ENCODE measurements at places on chromosomes 1 and 21. TPM values are rescaled to one million over a fixed set of nuclear protein-coding genes. Genes with fewer than 3 reads are reported as not detected.

GRCh38 chr1:248852481-248853405 lies 6.1 kb downstream of the ZNF692 start:
- DNase-seq: no peak

Gene NECTIN4
- not detected for total RNA-seq

DNA sequence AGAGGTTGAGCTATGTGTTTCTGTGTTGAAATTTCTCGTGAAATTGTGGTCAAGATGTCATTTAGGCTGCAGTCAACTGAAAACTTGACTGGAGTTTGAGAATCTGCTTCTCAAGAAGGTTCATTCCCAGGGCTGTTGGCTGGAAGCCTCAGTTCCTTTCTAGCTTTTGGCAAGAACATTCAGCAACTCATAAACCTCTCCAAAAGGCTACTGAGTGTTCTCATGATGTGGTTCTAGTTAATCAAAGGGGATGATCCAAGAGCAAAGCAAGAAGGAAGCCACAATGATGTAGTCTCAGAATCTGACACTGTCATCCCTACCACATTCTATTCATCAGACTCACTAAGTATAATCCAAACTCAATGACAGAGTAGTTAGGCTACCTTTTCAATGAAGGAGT lies 66.6 kb downstream of the SPATA6 start:
- DNase-seq: no peak

Gene FAM167B
- 6.1 TPM for total RNA-seq

Gene OR2M5
- not detected for total RNA-seq

Gene OR2M7
- not detected for total RNA-seq

Gene KIF17
- total RNA-seq: 0.68 TPM

Gene SEMA6C
- total RNA-seq: 6.3 TPM

Gene MAN1C1
- 26.0 TPM for total RNA-seq

GRCh38 chr1:19260211-19261138 lies 8.9 kb downstream of the MRTO4 start:
- DNase-seq: no peak

DNA sequence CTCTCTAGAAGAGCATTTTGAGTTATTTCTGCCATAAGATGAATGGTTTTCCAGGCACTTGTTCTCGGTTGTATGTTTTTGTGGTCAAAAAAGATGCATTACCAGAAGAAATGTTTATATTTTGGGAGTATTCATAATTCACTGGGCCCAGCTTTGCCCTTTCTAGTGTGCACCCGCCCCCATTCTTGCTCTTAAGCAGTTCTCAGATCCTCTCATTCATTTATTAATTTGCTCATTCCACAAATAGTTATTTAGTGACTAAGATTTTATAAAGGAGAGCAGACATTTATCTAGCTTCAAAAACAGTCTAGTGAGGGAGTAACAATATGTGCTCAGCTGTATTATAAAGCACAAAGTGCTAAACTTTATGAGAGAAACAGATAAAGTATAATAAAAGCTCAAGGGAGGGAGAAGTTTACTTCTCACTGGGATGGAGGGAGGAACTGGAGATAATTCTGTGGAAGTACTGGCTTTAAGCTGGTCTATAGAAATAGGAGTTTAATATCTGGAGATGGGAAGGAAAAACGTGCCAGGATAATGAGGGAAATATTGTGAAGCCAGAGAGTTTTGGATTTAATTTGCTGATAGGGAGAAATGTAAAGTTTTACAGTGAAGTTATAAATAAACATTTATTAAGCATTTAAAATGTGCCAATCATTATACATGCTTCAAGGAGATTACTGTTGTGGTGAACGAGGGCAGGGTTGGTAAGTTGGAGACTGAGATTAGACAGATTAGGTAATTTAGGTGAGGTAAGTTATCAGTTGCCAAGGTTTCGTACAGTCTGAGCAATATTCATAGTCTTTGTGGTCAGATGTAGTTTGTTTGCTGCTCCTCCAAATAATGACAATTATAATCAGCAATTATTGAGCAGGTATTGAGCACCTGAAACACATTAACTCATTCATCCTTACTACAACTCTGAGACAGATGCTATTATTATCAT lies 9.1 kb upstream of the MACF1 start:
- no peak for DNase-seq

Gene OR2AK2
- total RNA-seq: not detected

DNA sequence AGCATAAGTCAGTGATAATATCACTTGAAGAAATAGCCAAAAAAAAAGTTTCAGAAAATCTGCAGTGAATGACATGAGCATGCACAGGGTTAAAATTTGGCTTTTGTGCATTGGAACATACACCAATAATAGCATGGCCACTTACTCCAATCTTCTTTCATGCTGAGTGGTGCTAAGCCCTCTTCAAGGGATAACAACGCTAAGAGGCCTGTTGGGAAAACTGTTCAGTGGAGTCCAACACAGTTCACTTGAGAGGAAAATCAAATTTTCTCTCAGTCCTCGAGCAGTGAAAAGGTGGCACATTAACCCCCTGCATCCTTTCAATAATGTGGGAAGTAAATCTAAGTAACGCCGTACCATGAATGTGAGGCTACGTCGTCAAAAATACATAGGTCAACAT lies 264.7 kb downstream of the SPATA17 start:
- DNase-seq: no peak

Gene PADI3
- not detected for total RNA-seq

DNA sequence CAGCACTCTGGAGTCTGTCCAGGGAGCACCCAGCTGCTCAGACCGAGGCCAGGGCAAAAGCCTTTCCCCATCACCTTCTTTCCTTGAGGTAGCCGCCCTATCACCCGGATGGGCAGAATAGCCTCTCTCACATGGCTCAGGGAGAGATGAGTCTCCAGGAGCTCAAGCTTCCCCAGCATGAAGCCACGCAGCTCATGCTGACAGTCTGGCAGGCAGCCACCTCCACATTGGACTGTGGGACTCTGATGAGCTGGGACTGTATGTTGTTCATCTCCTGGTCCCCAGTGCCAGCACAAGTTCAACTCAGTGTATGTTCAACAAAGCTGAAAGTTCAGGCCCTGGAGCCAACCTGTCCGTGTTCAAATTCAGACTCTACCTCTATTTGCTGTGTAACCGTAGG lies 75.2 kb upstream of the ZC3H12A start:
- no peak for DNase-seq

Gene WNT4
- not detected for total RNA-seq

- DNase-seq: no peak
These were observed 86.4 kb upstream of the F3 start for GRCh38 chr1:94627771-94628498.

DNA sequence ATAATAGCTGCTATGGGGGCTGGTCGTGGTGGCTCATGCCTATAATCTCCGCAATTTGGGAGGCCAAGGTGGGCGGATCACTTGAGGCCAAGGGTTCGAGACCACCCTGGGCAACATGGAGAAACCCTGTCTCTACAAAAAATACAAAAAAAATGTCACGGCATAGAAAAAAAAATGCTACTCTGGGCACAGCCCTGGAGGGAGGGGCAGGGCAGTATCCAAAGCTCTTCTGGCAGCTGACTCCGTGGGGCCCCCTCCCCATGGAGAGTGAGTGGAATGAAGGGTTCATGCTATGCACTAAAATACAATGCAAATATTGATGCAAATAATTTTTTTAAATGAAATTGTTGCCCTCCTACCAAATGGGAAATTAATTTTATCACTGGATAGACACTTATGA lies 78.7 kb downstream of the DESI2 start:
- no peak for DNase-seq

Gene CASZ1
- total RNA-seq: 27.9 TPM

GRCh38 chr1:181178241-181178879 lies 89.9 kb downstream of the IER5 start:
- no peak for DNase-seq

Gene TRNP1
- total RNA-seq: 26.4 TPM

DNA sequence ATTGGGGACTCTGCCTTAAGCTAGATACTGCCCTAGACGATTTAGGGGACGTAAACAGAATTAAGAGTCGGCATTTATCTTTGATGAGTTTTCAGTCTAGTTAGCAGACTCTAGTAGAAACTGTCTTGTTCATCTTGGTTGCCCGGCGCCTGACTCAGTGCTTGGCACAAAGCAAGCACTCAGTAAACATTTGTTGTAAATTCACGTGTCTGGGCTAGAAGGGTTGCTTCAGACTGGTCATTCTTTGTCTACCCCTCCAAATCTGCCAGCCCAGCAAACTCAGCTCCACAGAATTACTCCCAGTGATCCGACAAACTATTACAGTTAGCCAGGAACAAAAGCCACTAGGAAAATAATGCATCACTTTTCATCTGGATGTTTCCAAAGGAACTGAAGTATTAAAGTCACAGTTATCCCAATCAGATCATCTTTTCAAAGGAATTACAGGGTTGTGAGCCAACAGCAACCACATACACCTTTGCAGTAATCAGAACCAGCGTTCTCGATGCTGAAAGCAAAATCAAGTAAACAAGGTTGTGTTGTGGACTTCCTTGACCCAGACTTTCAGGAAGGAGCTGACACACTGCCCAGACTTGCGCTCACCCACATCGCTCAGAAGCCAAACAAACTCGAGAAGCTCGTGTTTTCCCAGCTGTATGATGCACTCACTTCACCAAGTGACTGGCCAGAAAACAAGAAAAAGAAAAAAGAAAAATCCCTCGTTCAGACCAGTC lies 66.5 kb upstream of the GADD45A start:
- DNase-seq: peak; percentile 46

GRCh38 chr21:19523746-19524145 lies 1120.2 kb upstream of the TMPRSS15 start:
- no peak for DNase-seq

GRCh38 chr21:35100349-35100811 lies 51.3 kb upstream of the RUNX1 start:
- DNase-seq: no peak

DNA sequence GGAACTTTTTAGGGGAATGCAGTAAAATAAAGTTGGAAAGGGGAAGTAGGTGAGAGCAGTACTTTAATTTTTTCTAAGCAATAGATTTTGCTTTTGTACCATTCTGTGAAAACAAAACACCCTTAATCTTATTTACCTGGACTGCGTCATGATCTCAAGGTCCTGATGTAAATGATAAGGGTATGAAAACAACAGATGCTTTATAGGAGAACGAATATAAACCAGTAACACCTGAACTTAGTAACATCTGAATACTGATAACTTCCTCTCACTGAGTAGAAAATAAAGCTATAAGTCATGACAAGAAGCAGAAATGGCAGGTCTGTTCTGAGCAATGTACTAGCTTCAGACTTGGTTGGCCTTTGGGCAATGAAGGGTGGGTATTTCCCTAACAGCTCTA lies 77.7 kb downstream of the GDAP2 start:
- no peak for DNase-seq

Gene SLC16A1
- total RNA-seq: 22.3 TPM

Gene VTCN1
- not detected for total RNA-seq

- DNase-seq: no peak
These were observed 27.5 kb upstream of the SLC44A3 start for GRCh38 chr1:94792473-94793295.

Gene S100A8
- 95.4 TPM for total RNA-seq

GRCh38 chr1:70487910-70488665 lies 77.0 kb downstream of the CTH start:
- no peak for DNase-seq

- DNase-seq: no peak
These were observed 28.5 kb downstream of the MGST3 start for GRCh38 chr1:165659581-165659895.

Gene PEF1
- 99.5 TPM for total RNA-seq

Gene PAQR7
- 7.1 TPM for total RNA-seq

DNA sequence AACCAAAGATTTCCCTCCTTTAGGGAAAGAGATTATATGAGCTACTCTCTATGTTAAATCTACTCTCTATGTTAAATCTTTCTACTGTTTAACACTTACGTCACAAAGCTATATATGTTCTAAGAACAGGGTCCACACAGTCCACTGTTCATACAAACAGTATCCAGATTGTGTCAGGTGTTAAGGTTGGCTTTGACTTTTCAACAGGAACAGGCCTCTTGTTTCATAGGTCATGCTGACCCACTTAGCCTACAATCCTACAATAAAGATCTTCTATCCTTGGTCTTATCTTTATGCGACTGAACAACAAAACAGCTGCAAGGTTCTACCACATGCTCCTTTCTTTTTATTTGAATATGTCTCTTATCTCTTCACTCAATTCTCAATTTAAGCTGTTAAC lies 134.9 kb downstream of the LTN1 start:
- DNase-seq: no peak

DNA sequence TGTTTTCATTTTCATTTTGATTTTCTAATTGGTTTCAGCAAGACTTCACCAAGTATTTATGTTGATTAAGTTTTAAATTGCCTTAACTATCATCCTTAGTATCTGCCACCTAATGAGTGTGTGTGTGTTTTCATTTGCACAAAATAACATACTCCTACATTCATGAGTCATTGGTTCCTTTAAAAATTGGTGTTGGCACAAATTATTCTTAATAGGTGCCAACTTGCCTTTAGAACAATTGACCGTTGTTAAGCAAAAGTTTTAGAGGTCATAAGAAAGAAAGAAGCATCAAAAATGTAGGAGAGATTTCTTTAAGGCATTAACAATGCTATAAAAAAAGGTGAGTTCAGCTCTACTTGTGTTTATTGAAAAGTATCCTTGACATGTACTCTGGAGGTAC lies 77.5 kb downstream of the FNBP1L start:
- no peak for DNase-seq

Gene KCNK2
- 0.28 TPM for total RNA-seq

Gene SHISAL2A
- total RNA-seq: 0.54 TPM

GRCh38 chr1:201348211-201348566 lies 29.3 kb downstream of the TNNT2 start:
- no peak for DNase-seq
